ENCODE measurements at places on chromosomes 12 and 14.

DNA sequence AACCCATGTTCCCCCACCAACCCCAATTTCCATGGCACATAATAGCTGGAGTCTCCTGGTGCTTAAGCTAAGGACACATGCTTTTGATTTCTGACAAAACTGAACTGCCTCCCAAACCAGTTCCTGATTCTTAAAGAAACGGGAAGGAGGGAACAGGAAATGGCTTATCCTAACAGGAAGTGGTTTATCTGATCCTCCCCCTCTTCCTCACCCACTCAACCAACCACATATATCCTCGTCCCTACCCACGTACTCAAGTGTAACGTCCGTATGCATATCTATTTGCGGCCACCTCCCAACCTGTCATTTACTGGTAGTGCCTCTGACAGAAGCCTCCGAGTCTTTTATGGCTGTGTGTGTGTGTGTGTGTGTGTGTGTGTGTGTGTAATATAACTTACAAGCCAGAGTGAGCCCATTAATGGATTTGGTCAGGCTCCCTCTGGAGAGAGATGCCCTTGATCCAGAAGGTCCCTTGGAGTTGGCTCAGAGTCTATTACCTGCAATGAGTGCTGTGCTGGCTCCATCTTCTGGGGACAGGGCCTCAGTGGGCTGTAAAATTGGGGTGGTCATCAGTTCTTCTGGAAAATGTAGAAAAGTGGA, 7.7 kb downstream of the DAZAP2 start:
- peak; percentile 79 for DNase-seq

DNA sequence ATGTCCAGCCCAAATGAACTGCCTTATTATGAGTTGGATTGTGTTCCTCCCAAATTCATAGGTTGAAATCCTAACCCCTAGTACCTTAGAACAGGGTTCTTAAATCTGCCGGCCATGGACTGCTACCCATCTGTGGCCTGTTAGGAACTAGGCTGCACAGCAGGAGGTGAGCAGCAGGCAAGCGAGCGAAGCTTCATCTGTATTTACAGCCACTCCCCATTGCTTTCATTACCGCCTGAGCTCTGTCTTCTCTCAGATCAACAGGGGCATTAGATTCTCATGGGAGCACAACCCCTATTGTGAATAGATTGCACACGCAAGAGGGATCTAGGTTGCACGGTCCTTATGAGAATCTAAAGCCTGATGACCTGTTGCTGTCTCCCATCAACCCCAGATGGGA, 9.8 kb upstream of the EML5 start:
- no peak for DNase-seq

GRCh38 chr12:2027351-2027750, 23.1 kb upstream of the DCP1B start:
- DNase-seq: no peak

DNA sequence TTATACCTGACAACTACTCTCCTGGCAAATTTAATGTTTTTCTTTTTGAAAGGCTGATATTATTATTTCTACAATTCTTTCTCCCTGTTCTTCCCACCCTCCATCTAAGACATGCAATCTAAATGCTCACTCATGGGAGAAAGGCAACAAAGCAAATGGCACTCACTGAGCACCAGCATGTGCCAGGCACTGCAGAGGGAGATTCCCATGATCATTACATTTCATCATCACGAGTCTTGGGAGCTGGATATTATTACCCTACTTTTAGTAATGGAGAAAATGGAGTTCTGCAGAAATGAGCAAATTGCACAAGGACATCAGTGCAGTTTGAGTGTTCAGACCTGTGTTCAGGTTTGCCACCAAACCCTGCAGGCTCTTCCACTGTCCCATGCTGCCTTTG, 27.9 kb downstream of the PPM1H start:
- DNase-seq: no peak

GRCh38 chr12:2652401-2653081, 142.2 kb upstream of the FKBP4 start:
- no peak for DNase-seq

GRCh38 chr12:89671469-89671868, 37.2 kb downstream of the ATP2B1 start:
- no peak for DNase-seq

DNA sequence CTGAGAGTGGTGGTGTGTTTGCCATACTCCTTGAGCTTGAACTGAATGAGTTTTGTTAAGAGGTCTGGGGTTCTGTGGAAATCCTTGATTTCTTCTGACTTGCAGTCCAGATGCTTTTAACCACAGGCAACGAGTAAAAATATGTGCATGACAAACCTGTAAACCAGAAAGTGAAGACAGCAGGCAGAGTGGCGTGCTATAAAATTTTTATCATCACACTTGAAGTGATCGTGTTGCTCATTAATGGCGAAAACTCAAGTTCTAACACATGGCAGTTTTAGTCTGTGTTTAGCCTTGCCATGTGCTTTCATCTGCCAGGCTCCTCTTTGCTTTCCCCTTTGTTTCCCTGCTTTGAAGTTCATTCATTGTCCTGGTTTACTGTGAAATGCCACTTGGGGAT, 28.0 kb downstream of the TXNRD1 start:
- no peak for DNase-seq

DNA sequence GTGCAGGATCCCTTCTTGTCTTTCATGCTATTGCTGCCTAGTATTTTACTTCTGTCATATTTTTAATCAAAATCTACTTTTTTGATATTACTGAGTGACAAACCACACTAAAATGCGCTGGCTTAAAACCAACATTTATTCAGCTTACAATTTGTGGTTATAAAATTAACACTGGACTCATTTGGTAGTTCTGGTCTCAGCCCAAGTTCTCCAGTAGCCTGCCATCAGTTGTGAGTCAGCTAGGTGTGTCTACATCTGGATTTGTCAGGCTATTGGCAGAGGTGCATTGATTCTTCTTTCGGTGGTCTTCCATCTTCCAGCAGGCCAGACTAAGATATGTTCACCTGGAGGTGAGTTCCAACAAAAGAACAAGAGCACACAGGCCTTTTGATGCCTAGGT, 765.1 kb upstream of the FBXO33 start:
- no peak for DNase-seq

DNA sequence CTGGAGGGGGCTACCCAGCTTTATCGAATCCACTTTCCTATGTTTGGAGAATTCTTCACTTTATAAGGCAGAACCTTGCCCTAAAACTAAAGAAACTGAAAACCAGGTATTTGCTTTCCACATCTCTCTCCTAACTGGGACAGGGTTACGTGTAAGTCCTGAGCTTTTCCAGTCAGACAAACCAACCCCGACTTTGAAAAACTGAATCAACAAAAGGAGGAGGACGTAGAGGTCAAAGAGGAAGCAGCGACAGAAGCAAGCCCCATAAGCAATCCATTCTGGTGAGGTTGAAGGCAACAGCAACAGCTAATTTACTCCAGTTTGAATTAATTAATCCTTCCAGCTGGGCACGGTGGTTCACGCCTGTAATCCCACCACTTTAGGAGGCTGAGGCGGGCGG, 47.2 kb downstream of the LRP6 start:
- no peak for DNase-seq

DNA sequence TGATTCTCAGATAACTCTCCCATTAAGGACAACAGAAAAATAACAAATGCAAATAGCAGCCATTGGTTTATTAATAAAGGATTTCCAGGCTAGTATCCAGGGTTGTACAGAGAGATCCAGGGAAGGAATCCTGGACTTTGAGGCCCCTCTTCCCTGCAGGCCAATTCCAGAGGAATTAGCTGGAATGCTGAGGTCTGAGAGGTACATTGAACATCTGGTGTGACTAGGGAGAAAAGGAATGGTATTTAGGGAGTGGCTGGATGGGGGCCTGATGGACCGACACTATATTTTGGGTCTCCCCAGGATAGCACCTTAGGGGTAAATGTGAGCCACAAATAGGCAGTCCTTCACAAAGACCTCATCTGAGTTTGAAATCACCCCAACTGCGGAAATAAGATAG, 924.5 kb downstream of the AACS start:
- DNase-seq: no peak

DNA sequence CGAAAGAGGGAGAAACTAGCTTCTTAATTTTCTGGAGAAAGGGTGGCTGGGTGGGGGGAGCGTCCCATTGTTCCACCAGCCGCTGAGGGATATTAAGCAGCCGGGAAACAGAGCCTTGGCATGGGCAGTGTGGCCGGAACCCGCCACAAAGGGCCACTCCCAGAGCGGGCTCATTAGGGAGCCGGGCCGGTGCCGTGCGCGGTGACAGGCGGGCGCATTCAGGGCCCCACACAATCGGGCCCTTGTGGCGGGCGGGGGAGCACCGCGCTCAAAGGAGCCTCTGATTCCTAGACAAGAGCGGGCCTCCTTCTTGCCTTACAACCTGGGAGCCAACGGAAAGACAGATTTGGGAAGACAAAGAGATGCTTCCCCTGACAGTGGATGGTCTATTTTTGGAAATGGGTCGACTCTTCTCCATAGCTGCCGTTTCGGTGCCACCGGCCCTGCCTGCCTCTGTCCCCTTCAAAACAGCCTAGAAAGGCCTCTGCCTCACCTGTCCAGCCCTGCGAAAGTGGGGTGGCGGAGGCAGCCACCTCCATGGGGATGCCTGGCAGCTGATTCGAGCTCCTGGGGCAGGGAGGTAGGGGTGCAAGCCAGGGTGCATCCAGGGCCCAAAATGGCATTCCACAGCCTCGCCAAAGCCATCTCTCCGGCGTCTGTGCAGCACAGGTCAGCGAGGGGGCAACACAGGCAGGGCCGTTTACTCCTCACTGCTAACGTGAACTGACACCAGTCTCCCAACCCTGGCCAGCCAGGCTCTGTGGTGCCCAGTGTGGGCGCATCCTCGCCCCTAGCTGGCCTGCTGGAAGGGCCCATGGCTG, 10.9 kb downstream of the CCDC85C start:
- DNase-seq: no peak

DNA sequence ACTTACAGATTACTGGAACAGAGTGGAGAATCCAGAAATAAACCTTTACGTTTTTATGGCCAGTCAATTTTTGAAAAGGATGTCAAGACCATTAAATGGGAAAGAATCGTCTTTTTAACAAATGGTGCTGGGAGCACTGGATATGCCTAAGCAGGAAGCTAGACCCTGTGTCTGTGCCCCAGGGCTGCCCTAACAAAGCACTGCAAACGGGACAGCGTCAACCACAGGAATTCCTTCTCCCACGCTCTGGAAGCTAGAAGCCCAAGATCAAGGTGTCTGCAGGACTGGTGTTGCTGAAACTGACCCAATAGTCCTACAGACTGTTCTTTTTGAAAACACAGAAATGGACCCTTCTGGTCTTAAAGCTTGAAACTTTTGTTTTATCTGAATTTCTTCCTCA, 9.3 kb upstream of the TMEM121 start:
- no peak for DNase-seq

GRCh38 chr12:2540535-2540941, 254.2 kb upstream of the FKBP4 start:
- no peak for DNase-seq

- DNase-seq: no peak
Observed at GRCh38 chr14:44576356-44576755, 69.3 kb upstream of the FSCB start.

- no peak for DNase-seq
Observed at GRCh38 chr12:116693286-116694227, 44.3 kb downstream of the SPRING1 start.

DNA sequence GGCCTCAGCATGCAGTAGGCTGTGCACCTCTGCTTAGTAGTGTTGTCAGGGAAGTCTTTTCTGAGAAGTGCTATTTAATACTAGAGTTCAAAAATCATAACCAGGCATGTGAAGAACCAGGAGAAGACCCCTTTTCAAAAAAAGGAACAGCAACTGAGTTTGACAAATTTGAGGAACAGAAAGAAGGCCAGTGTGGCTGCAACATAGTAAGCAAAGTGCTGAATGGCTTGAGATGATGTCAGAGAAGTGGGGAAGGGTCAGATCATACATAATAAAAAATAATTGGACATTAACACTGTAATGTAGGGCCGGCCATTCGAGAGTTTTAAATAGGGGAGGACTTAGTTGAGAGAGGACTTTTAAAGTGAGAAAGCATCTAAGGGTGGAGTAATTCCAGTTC, 11.1 kb upstream of the CNTN1 start:
- no peak for DNase-seq

DNA sequence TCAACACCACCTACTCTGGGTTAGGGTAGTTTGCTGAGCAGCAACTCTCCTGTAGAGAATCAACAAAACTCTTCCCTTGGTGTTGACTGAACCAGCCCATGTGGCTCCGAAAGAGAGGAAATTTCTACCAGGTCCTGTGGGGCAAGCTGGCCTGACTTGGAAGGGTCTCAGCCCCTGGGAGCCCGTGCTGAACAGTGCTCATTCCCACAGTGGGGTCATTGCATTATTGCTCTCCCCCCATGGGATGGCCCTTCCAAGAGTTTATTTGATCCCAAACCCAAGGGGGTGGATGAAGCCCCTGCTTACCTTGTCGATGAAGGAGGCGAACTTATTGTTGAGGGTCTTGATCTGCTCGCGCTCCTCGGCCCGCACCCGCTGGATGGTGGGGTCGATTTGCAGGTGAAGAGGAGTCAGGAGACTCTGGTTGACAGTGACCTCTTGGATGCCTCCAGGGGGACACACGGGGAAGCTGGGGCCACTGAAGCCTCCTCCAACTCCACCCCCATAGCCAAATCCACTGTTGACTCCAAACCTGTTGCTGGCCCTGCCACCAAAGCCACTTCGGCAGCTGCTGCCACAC, 580 bp downstream of the KRT75 start:
- DNase-seq: no peak

- no peak for DNase-seq
Observed at GRCh38 chr12:52828591-52829021, 5.5 kb downstream of the KRT79 start.

GRCh38 chr14:73339846-73340595, 102.7 kb downstream of the PAPLN start:
- DNase-seq: no peak

DNA sequence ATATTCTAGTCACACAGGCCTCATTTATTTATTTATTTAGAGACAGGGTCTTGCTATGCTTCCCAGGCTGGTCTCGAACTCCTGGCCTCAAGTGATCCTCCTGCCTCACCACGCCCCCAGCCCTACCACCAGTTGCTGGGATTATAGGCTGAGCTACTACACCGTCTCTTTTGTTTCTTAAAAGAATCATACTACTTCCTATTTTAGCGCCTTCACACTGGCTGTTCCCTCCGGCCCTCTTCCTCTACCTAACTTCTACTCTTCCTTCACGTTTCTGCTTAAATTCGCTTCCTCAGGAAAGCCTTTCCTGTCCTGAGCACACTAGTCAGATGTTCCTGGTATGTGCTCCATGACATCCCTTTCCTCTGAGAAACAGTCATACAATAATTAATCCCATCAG, 6.4 kb upstream of the MRPL42 start:
- no peak for DNase-seq

DNA sequence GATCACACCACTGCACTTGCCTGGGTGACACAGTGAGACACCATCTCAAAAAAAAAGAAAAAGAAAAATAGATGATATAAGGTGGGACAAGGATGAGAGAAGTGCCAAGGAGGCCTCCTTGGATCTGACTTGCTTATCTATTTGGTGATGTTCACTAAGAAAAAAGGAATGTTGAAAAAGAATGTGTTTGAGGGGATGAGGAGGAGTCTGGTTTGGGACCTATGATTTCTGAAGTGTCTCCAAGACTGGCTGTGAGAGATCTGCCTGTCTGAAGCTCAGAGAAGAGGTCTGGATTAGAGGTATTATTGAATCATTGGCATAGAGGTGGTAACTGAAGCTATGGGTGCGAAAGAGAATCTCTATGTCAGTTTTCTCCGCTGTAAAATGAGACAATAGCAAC, 42.8 kb downstream of the BCAT1 start:
- DNase-seq: no peak

GRCh38 chr12:24861766-24862540, 86.9 kb downstream of the BCAT1 start:
- DNase-seq: no peak

GRCh38 chr14:87207756-87208155, 785.2 kb downstream of the GALC start:
- DNase-seq: no peak

- no peak for DNase-seq
Observed at GRCh38 chr12:13152756-13153155, 43.8 kb upstream of the EMP1 start.

Measured in CD4-positive, alpha-beta T cell treated with Interleukin-10 for 1 hour (primary cell).